ENCODE measurements at places on chromosomes 11 and 22. TPM values are rescaled to one million over a fixed set of nuclear protein-coding genes. Genes with fewer than 3 reads are reported as not detected.

The PRG2 gene
- total RNA-seq: not detected

GRCh38 chr22:34395370-34395769, 475.1 kb upstream of the LARGE1 start:
- no peaks in the 10 kb centered on the region for H3K36me3 ChIP-seq
- no peak overlapping the region for H3K27ac ChIP-seq
- H3K4me3 ChIP-seq: no peak overlapping the region

DNA sequence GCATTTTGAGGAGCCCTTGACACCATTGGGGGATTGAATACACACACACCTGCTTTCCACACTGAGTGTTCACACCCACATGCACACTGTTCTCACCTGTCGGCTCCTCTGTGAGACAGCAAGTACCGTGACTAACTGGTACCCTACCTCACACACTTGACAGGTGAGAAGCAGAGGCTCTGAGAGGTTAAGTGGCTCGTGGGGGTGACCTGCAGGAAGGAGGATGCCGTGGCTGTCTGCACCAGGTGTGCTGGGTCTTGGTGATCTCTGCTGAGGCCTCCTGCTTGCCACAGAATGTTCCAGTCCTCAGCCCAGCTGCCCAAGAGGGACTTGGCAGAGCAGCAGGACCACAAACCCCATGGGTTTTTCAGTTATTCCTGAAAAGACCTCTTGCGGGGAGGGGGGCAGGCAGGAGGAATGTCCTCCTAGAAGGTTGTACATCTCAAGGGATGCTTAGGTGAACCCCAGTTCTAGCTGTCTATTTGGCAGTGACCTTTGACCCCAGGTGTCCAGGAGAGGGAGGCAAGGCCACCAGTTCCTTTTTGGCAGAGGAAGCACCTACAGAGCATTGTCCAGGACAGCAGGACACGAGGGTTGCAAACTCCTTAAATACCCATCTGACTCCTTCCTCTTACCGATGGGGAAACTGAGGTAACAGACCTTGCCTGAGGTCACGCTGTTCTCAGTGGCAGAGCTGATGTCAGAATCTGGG, 66.0 kb downstream of the SHISAL1 start:
- no peaks in the 10 kb centered on the region for H3K36me3 ChIP-seq
- peak; percentile 38 for DNase-seq
- no peaks in the 10 kb centered on the region for H3K27me3 ChIP-seq
- H3K27ac ChIP-seq: no peak overlapping the region
- no peaks in the 10 kb centered on the region for H3K4me1 ChIP-seq
- H3K4me3 ChIP-seq: no peak overlapping the region

DNA sequence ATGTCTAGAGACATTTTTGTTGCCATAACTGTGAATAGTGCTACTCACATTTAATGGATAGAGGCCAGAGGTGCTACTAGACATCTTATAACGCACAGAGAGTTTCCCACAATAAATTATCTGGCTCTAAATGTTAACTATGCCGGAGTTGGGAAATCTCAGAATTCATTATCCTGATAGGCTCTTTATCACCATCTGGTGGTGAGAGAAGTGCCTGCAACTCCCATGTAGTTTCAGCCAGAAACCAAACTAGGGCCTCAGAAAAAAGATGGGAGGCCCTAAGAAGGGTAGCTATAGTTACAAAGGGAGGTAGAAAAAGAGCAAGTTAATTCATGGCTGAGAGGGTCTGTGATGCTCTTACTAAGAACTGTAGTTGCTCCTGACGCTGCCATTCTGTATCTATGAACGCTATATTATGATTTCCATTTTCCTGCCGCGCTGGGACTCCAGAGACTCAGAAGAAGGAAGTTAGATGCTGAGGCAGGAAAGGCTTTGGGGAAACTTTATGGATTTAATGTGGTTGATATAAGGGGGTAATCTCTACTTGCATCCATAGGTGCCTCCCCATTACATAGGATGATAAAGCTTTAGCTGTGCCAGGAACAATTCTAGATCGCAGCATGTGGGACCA, 22.9 kb upstream of the MRPL17 start:
- peaks cover 16% of the 10 kb centered on the region for H3K4me1 ChIP-seq
- H3K4me3 ChIP-seq: no peak overlapping the region
- no peaks in the 10 kb centered on the region for H3K36me3 ChIP-seq
- no peak overlapping the region for H3K27ac ChIP-seq

- no peak overlapping the region for H3K4me3 ChIP-seq
- H3K27me3 ChIP-seq: no peaks in the 10 kb centered on the region
- DNase-seq: no peak
- H3K36me3 ChIP-seq: no peaks in the 10 kb centered on the region
Observed at GRCh38 chr11:1717745-1718144, 20.8 kb downstream of the KRTAP5-6 start.
